ENCODE measurements at places on chromosomes 11 and 22.

DNA sequence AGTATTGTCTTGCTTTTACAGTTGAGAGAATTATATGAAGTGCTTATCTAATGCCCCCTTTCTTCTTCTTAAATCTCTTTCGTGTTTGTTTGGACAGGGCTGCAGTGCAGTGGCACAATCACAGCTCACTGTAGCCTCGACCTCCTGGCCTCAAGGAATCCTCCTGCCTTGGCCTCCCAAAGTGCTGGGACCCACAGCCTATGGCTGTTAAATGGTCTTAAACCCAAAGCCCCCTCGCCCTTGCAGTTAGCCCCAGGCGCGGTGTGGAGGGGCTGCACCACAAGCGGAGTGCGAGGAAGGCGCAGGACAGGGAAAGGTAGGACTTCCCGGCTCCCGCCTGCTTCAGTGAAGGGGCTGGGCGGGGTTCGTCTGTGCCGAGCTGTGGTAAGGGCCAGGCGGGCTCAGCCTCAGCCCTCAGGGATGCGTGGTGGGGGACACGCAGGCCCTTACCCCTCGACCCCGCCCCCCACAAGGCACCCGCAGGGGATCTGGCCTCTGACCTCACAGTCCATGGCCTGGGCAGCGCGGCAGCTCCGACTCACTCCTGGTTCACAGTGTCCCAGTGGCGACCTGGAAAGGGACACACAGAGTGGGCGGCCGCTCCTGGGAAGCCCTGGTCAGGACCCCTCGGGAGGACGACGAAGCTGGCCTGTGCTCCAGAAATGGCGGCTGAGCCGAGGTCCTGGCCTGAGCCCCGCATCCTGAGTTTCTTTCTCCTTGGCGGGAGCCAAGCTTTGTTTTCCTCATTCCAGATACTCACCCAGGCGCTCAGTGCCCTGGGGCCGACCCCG, 24.5 kb downstream of the BID start:
- DNase-seq = no peak

DNA sequence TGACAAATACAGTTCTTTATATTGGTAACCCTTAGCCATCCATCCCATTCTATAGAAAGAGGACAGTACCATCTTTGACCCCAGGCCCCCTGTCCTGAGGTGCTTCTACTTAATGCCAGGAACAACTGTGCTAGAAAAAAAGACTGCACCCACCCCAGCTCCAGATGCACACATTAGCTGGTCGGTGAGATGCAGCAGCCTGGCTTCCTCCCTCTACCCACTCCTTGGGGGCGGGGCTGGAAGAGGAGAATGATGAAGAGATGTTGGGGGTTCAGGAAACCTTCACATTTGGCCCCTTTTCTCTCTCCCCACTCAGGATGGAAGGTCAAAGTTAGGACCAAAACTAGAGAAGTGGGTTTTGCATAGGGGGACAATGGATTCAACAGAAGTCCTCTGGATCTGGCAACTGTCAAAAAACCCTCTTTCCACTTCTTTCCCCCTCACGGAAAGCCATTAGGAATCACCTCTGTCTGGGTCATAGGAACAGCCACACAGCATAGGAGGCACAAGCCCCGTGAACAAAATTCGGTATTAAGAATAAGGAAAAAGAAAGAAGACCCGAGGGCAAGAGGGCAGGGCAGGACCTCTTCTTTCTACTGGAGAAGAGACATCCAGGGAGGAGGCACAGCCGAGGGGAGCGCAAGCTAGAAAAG, 755 bp downstream of the NRIP3 start:
- no peak for DNase-seq

DNA sequence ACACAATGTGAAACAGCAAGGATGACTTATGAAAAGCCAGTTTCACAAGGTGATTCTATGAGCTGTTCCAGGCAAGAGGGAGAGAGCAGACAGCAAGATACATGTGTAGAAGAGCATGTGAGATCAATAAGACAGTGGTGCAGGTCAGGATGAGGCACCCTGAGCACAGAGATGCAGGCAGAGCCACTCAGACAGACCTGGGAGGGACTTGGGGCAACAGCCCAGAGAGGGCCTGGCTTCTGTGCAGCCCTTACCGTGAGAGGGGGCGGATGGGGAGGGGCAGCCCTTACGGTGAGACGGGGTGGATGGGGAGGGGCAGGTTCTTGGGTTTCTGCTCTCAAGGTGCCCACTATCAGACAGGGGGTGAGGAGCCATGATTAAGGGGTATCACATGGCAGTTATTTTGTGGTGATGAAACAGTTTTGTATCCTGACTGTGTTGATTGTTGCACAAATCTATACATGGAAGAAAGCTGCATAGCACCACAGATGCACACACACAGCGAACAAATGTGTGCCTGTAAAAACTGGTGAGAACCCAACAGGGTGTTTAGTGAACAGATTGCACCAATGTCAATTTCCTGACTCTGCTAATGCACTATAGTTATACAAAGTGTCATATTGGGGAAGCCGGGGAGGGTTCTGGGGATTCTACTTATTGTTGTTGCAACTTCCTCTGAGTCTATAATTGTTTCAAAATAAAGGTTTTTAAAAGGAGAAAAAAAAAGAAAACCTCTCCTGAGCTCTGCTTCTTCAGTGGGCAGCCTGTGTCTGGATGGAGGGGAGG, 5.2 kb upstream of the C22orf42 start:
- DNase-seq = no peak

DNA sequence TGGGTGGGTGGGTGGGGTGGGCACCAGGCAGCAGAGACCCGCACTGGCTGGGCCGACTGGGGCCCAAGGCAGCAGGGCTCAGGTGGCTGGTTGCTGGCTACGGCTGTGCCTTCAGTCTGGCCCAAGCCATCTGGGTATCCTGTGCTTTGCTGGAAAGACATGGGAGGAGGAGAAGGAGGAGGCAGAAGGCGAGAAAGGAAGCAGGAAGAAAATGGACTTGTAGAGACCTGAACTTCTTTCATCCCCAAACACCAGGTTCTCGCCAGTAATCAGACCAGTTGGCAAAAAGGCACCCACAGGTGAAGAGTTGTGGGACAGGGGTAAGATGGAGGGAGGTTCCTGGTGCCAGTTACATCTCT, 78.8 kb downstream of the IGLL1 start:
- DNase-seq = no peak

GRCh38 chr11:133136376-133136775, 395.9 kb downstream of the OPCML start:
- DNase-seq = no peak

DNA sequence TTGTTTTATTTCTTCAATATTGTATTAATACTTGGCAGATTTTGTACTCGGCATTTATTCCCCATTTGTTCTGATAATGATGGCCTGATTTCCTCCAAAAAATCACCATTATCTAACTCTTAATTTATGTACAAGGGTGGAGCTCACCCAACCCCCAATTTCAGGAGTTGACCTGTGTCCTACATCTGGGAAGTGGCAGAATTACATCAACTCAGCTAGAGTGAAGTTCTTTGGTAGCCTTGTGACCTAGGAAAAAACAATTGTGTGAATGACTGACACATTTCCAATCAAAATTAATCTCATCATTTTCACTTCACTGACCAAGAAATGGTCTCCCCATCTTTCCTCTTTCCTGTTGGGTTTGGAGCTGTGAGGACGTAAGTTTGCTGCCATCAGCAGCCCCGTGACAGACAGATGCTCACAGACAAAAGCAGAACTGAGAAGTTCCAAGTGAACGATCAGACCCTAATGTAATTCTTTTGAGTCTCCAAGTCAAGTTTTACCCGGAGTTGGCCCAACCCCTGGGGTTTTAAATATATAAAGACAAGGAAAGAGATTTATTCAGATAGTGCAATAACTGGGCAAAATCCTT, 16.6 kb upstream of the MS4A6E start:
- DNase-seq = no peak

DNA sequence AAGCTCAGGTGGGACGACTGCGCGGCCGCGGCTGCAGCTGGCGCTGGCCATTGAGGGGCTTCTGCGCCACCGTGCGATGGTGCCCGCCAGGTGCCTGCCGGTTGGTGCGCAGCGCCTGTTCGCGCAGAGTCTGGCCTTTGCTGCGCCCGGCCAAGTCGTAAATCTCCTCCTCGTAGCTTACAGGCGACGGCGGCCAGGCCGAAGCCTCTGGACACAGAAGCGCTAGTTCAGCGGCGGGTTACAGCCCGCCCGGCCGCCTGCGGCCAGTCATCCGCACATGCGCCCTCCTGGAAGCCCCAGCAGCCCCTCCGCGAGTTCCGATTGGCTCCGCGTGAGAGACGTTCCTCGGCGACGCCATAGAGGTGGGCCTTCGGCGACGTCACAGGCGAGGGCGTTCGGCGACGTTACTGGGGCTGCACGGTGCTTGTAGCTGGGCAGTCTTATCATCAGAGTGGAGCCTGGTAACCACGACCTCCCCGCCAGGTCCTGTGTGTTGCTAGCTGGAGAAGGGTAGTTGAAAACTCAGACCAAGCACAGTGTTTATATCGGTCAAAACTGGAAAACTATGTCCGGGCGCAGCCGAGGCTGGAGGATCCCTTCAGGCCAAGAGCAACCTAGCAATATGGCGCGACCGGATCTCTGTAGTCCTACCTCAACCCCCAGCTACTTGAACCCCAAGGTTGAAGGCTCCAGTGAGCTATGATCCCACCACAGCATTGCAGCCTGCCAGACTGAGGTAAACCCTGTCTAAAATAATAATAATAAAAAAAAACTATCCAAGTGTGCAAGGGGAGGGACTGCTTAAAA, 265.7 kb downstream of the OR4C45 start:
- no peak for DNase-seq

DNA sequence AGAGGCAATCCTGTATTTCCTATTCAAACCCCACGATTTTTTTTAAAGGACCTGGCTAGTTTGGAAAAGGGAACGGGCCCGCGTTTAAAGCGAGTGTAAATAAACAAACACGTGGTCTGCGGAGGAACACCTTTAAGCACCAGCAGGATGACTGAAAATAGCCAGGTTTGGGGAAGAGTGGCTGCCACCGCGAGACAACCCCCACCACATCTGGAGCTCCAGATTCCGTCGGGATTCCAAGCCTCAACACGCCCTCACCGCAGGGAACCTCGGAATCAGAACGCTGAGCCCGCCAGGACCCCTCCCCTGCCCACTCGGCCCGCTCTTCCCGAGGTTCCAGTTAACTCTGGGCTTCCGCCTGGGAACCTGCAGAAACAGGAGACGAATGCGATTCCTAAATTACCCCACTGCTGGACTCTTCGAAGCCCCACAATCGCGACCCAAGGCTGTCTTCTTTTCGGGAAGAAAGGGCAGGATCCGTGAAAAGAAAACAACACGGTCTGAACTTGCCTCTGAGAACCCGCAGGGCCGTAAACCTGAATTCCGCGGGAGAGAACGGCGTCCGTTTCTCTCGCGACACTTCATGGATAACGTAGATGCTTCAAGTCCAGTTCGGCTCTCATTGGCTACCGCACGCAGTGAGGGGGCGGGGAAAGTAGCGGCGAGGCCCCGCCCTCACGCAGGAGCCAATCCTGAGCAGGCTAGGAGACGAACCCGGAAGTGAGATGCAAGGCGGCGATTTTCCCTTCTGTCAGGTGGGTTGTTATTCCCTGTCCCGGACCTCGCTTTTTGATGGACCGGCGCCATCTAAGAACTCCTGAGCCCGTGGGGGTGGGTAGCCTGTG, at the start of the genes ANKRD49 and MRE11:
TSS of gene ANKRD49 (plus strand) at position 704 of the 845 bp plus-strand sequence. CDS start 2,710 bp downstream, outside the sequence.
TSS of gene MRE11 (minus strand) at position 564 of the 845 bp plus-strand sequence. CDS start 1,043 bp downstream, outside the sequence.
- peak; percentile 85 for DNase-seq

DNA sequence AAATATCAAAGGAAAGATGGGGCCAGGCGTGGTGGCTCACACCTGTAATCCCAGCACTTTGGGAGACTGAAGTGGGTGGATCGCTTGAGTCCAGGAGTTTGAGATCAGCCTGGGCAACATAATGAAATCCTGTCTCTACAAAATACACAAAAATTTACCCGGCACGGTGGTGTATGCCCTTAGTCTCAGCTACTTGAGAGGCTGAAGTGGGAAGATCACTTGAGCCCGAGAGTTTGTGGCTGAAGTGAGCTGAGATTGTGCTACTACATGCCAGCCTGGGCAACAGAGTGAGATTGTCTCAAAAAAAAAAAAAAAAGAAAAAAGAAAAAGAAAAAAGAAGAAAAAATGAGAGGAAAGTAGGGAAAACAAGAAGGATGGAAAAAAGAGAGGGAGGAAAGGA, 3.8 kb upstream of the TRIM6 start:
- DNase-seq = no peak

DNA sequence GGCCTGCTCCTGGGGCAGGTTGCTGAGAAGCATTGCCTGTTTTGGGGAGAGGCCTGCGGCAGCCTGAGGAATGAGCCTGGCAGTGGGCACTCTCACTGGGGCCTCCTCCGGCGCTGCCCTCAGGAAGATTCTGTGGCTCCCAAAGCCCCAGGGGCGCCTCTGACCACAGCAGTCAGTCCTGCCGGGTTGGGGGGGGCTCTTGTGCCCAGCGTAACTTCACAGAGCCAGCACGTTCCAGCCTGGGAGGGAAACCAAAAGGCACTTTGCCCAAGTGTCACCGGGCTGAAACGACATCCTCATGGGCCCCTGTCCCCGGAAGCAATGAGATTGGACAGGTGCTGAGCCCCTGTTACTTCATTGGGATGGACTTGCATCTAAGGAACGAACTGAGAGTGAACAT, 4.3 kb upstream of the LRP5 start:
- no peak for DNase-seq

DNA sequence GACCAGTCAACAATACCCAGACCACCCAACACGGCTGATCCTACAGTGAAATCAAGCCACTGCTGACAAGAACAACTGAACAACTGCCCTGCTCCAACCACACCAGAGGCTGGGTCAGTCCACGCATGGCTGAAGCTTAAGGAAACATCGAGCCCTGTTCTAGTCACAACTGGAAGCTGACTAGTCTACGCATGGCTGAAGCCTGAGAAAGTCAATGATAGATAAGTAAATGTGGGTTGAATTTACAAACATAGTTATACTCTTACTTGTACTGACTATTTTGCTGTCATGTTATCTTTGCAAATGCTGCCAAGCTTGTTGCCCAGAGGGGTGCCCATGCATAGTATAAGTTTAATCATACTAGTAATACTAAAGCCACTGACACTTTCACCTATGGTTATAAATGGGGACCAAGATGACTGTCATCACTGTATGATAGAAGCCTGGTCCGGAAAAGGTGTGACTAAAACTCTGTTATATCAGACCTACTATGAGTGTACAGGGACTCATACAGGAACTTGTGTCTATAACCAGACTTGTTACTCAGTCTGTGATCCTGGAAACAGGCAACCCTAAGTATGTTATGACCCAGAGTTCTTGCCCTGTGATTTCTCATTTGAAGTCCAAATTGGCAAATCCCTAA, 43.4 kb upstream of the GLYAT start:
- DNase-seq = no peak

GRCh38 chr22:21927174-21927823, 25.3 kb downstream of the PPM1F start:
- no peak for DNase-seq

Measured in SIG-M5 (cell line).